Left kidney (tissue), 8 donors: ENCODE measurements at places on chromosomes 7 and 10. TPM values are rescaled to one million over a fixed set of nuclear protein-coding genes. Genes with fewer than 3 reads are reported as not detected.
A peak's percentile ranks its signal among the peaks of the same experiment; 100 is the strongest.

DNA sequence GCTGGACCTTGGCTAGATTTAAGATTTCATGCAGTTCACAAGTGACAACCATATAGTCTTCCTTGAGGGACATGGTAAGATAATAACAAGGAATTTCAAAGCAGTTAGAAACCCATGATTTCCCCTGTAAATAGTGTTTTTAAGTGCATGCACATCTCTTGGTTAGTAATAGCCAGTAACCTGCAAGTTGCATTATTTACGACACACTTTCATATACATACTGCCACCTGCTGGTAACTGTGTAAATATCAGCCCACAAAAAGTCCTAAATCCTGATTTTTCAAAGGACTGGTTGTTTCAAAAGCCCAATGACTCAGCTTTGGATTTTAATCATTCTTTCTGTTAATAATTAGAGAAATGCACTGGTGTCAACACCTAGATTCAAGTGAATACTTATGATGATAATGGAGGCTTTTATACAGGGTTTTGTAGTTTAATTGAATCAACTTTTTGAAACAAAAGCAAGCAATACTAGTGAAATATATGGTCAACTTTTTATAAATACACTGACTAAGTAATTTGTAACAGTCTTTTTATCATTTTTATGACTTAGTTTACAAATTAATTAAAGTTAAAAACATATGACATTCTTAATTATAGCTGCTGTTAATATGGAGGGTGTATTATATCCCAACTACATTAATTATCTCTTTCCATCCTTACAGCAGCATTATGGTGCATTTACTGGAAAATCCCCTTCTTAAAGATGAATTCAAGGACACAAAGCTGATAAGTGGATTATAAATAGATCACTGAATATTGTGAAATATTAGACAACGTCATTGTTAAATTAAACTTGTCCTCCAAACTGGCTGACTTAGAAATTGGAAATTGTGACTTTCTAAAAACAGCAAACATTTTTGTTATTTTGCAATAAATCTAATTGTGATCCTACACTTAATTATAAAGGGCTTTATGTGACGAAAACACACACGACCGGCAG is 367.7 kb upstream of the SEMA3D start:
- DNase-seq, result peak; percentile 56

TIMM23 gene
- 68.4 TPM for polyA plus RNA-seq

DNA sequence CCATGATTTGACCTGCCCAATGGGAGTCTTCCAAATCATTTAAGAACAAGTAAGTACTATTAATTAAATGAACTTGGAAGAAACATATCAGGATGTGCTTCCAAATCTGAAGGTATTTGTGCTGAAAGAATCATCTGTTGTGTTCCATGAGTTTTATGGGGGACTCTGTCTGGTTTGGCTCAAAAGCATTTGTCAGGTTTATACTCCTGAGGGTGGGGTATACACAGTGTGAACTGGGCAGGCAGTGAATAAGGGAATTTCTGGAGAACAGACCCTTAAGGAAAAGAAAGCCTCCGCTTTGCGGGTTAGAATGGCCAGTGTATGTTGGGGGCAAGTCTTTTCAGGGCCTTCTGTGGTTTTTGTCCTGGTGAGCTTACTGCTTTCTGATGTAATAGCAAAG is 29.9 kb downstream of the TCF7L2 start:
- DNase-seq, result no peak

- DNase-seq, result peak; percentile 46
These were observed 708 bp downstream of the KLHDC10 start for GRCh38 chr7:130070861-130071622.

ZNF485 gene
- polyA plus RNA-seq, result 5.5 TPM

CYP2C18 gene
- 0.47 TPM for polyA plus RNA-seq

GRCh38 chr7:118214051-118214832 is 10.3 kb upstream of the ANKRD7 start:
- peak; percentile 85 for DNase-seq

DNA sequence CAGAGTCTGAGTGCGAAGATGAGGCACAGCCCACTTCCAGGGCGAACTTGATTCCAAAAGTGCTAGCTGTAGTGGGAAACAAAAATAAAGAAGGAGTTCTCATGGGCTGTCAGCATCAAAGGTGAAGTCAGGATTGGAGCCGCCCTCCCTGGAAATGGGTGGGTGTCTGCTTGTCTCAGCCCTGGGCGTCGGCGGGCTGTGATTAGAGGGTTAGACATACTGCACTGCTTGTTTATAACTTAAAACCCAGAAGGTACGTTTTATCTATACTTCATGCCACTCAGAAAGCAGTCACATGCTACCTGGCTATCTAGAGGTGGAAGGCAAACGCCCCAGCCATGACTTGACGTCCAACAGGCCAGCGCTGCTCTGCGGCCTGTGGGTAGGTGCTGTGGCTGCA is 108.7 kb upstream of the NPS start:
- DNase-seq, result no peak

- no peak for DNase-seq
These were observed 30.4 kb upstream of the CDK13 start for GRCh38 chr7:39919646-39920045.

DNA sequence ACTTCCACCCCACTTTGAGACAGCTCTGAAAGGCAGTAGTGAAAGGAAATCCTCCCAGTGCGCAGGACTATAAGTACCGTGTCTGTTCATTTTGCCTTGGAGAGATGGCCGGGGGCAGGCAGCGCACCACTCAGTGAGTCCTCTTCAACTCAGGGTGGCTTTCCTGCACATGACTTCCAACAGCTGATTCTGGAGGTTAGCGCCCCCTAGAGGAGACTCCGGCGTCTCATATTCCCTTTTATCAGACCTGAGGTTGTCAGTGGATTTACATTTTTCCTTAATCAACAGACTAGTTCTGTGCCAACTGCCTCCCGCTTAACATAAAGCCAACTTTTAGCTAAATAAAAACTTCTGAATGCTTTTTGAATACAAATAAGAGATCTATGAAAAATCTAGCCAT is 101.0 kb downstream of the HERPUD2 start:
- DNase-seq, result no peak

PLXNA4 gene
- polyA plus RNA-seq, result 15.6 TPM

GRCh38 chr7:23469150-23469960 is 936 bp downstream of the IGF2BP3 start:
- no peak for DNase-seq

HKDC1 gene
- 15.3 TPM for polyA plus RNA-seq

DNA sequence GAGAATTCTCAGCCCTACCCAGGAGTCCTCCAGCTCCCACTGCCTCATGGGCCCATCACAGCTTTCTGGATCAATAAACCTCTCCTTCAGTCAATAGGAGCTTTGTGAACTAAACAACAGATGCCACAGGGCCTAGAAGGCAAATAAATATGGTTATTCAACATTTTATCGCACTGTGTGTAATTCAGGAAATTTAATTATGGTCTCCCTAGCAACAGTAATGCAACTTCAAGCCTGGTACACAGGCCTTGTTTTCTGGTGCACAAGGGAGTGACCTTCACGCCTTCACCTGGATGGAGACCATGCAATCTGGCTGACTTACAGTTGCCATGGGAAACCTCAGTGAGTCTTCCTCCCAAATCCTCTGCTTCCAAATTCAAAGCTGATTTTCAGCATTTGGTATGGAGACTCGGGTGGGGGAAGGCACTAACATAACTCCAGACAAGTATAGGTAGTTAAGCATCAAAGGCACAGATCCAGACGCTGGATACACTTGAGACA is 441.0 kb upstream of the NPVF start:
- DNase-seq, result no peak

GRCh38 chr10:75916906-75917305 is 485.5 kb downstream of the LRMDA start:
- no peak for DNase-seq

- no peak for DNase-seq
These were observed 1.4 kb upstream of the SVIL start for GRCh38 chr10:29636178-29636577.

NPSR1 gene
- polyA plus RNA-seq, result not detected

- DNase-seq, result no peak
These were observed 11.3 kb upstream of the SMURF1 start for GRCh38 chr7:99155211-99155610.

GRCh38 chr10:131790021-131790420 is 110.8 kb upstream of the PPP2R2D start:
- no peak for DNase-seq

PTF1A gene
- not detected for polyA plus RNA-seq

DNA sequence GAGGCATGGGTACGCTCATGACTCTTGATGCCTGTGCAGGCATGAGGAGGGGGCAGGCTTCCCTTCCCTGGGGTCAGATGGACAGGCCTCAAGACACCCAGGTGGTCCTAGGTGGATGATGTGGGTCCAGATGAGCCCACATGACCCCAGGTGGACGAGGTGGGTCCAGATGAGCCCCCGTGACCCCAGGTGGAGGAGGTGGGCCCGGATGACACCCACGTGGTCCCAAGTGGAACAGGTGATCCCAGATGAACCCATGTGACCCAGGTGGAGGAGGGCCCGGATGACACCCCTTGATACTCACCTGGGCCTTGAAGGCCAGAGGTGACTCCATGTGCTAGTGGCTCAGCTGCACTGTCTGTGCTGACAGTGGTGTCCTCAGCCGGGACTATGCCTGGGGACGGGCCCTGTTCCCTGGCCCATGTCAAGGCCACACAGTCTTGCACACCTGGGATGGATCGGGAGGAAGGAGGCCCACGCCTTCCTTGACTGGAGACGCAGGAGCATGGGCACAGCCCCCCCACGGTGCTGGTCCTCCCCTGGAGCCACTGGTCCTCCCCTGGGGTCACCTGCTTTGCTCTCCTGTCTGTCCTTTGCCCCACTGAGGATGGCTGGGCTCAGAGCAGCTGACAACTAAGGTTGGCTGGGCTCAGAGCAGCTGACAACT is 3.2 kb downstream of the PRAP1 start:
- no peak for DNase-seq

ECHDC3 gene
- polyA plus RNA-seq, result 11.0 TPM

GRCh38 chr10:24720096-24720495 is 3.6 kb downstream of the ARHGAP21 start:
- no peak for DNase-seq

DNA sequence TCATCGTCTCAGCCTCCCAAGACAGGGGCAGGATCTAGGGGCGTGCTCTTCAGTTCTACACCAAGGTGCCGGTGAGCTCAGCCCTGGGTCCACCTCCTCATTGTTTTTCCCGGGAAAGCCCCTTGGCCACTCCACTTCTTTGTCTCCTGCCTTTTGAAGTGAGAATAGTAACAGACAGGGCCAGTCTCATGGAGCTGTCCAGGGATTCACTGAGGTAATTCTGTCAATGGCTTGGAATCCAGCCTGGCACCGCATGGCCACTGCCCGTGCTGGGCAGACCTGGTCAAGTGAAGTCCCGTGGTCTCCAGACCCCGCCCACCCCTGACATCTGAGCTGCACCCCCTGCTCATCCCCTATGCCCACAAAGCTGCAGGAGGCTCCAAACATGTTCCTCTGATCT is 138.9 kb downstream of the TNS3 start:
- no peak for DNase-seq

DNA sequence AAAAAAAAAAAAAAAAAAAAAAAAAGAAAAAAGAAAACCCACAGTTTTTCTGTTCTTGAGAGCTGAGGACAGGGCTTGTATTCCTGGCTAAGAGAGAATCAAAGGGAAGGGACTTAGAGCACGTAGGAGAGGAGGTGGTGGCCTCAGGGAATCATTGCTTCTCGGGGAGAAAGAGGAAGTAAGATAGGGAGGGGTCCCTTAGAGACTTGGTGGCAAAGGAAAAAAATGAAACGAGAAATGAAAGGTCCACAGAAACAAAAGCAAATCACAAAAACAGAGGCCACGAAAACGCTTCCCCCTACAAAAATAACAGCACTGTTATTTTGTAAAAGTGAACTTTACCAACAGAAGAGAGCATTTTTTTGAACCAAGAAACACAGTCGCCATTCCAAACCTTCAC is 323.1 kb upstream of the GALNT17 start:
- DNase-seq, result no peak

CLDN4 gene
- polyA plus RNA-seq, result 56.5 TPM

DNA sequence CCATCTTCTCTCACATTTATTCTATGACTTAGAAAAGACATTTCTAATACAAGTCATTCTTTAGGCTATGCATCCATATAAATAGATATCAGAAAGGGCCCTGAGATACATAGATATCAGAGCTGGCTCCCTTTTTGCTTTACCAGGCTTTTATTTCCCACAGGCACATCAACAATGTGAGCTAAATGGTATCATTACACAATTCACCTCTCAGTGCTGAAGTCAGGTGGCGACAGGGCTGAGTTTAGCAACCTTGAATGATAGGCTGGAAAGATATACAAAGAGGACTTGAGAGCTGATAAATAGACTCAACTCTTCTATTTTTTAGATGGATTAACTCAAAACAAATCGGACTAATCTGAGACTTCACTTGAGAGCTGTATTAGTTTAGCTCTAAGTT is 189.2 kb upstream of the COL1A2 start:
- DNase-seq, result no peak

DNA sequence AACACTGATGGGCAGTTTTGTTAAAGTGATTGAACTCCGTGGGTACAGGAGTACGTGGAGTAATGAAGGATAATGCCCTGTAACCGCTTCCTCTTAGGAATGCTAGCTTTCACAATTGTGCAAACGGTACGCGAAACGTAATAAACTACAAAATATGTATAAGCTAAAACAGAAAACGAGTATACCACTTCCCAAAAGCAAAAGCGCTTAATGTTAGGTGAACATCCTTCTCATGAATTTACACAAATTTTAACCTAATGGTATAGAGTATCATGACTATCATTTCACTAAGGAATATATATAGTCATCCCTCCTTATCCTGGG is 395 bp upstream of the ZNF25 start:
- no peak for DNase-seq

- DNase-seq, result no peak
These were observed 251.4 kb upstream of the ZMIZ1 start for GRCh38 chr10:78817361-78817760.

- DNase-seq, result no peak
These were observed 41.4 kb downstream of the PRTFDC1 start for GRCh38 chr10:24911029-24911428.

DNA sequence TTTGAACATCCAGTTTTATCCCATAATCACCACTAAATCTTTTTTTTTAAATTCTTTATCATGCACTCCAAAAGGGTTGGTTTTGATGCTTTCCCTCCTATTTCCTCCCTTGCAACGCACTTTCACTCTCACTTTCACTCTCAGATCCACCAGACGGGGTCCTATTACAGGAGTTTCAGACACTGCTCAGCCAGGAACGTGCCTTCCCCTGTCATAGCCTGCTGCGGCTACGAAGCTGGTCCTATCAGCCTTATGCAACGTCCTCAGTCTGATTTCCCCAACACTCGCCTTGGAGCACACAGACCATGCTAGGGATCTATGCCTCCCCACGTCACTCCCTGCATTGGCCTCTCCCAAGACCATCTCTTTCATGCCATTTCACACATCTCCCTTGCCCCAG is 23.4 kb downstream of the ZPBP start:
- no peak for DNase-seq

MSS51 gene
- 6.0 TPM for polyA plus RNA-seq

C10orf143 gene
- 6.6 TPM for polyA plus RNA-seq

NPFFR1 gene
- polyA plus RNA-seq, result 0.15 TPM

GRCh38 chr10:110842326-110842904 is 29.3 kb upstream of the PDCD4 start:
- no peak for DNase-seq

MRM2 gene
- 40.3 TPM for polyA plus RNA-seq

- DNase-seq, result no peak
These were observed 57.3 kb downstream of the FAM53B start for GRCh38 chr10:124686707-124687376.
